Caco-2 (cell line): ENCODE measurements at places on chromosomes 1 and 21.
A peak's percentile ranks its signal among the peaks of the same experiment; 100 is the strongest.

- DNase-seq, result no peak
These were observed 31.7 kb upstream of the SHCBP1L start for GRCh38 chr1:182984621-182985020.

DNA sequence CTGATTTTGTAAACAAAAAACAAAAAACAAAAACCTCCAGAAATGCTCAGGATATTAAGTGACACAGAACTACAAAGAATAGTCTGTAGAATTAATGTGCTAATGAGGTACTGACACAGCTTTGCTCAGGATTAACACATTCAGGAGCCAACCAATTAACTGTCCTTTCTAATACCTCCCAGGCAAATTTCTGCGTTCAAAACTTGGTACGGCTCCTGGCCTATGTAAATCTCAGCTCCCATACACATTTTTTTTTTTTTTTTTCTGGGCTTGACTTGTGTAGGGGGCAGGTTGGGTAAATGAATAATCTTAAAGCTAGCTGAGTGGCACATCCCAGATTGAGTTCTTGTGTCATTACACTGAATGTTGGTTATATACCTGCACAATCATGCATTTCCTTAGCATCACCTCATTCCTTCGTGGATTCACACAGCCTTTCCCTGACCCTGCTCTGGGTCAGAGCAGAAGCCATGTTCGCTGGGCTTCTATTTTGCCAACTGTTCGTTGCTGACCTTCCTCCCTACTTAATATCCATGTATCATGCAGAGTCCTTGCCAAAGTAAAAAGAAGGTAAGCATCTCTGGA is 12.6 kb upstream of the IER5 start:
- DNase-seq, result no peak

DNA sequence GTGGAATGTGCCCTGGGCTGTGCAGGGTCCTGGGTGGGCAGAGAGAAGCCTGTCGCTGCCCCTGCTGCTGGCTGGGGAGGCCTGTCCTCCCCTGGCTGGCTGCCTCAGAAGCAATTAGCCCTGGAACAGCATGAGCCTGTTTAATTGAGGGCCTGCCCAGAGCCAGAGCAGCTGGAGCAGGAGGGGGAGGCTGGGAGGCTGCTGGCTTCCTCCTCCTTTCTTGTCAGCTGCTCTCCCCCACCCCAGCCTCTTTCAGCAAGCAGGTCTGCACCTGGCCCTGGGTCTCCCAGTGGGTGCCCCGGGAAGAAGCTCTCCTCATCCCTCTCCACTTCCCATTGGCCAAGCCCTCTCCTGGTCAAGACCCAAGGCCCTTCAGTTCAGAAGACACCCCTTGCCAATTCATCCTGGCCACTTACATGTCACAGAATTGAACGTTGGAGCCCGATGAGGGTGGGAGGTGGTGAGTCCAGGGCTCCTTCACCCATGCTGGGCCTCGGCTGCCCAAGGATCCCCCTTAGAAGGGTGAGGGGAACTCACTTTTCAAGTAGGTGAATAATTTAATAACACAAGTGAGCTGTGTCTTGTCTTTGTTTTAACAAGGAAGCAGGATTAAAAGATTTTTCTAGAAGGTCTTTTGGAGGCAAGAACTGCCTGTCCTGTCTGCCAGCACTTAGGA is 13.2 kb downstream of the AMPD2 start:
- DNase-seq, result no peak

GRCh38 chr1:151058692-151059091 is 730 bp downstream of the CDC42SE1 start:
- DNase-seq, result peak; percentile 87
